ENCODE measurements at places on chromosomes 11 and 22. TPM values are rescaled to one million over a fixed set of nuclear protein-coding genes. Genes with fewer than 3 reads are reported as not detected.
A peak's percentile ranks its signal among the peaks of the same experiment; 100 is the strongest.

- no peak for DNase-seq
These were observed 8.2 kb upstream of the PRRG4 start for GRCh38 chr11:32821517-32821916.

The PARVG gene
- 23.3 TPM for total RNA-seq

DNA sequence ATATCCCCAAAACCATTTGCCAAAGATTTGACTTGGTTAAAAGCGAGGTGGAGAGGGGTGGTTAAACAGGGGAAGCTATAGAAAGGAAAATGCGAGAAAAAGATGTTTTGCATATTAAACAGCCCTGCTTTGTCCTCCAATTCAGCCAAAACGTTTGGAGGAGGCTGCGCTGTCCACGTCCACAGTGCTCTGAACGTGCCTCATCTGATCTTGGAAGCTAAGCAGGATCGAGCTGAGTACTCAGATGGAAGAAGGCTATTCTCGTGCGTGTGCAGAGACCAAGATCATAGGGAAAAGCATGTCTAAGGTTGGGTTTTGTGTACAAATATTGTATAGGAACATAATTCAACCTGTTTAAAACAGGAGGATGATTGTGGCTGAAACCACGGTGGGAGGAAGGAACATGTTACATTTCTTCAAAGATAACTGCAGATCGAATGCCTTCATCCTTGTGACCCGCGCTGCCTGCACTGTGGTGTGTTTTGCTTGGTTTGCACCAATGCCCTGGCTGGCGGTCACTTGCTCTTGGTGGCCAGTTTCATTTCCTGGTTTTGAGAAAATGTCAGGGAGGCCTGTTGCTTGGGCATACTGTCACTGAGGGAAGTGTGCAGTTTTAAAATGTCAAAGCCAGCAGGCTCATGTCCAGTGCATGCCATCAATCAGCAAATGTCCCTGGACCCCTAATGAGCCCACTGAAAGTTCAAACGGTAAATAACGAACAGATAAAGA, 40.4 kb downstream of the FLI1 start:
- peak; percentile 45 for DNase-seq

DNA sequence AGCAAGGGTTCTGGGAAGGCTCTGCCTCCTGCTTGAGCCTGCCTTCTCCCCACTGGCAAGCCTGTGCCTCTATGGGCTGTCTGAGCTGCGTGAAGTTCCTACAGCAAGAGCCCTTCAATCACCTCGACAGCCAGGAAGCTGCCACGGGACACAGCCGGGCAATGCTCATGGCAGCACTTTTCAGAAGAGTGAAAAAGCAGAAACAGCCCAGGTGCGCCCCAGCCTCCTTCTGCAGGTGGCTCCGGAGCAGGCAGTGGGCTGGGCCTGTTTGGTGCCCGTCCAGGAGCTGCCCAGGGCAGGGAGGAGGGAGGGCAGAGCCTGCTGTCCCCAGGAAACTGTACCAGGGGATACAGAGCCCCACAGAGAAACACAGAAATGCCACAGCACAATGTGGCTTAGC, 24.6 kb upstream of the COMT start:
- no peak for DNase-seq

GRCh38 chr11:8365216-8365941, 101.7 kb upstream of the LMO1 start:
- no peak for DNase-seq

The CD248 gene
- total RNA-seq = 34.7 TPM

The GAL3ST3 gene
- total RNA-seq = 0.78 TPM

DNA sequence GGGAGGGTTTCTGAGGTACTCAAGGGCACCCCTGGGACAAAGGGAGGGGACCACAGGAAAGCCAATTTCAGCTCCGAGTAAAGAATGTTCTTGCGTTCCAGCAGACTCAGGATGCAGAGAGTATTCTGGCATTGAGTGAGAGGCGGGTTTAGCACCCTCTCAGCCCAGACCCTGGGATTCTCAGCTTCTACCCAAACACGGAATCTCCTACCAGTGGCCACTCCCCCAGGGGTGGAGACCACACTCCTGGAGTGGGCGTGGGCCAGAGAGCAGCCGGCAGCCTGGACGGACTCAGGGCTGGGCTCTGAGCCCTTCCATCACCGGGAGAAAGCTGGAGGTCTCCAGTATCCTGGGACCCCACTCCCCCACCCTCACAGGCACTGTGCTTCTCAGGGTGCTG, 26.1 kb upstream of the TTLL12 start:
- DNase-seq = no peak

The TSGA10IP gene
- total RNA-seq = not detected

DNA sequence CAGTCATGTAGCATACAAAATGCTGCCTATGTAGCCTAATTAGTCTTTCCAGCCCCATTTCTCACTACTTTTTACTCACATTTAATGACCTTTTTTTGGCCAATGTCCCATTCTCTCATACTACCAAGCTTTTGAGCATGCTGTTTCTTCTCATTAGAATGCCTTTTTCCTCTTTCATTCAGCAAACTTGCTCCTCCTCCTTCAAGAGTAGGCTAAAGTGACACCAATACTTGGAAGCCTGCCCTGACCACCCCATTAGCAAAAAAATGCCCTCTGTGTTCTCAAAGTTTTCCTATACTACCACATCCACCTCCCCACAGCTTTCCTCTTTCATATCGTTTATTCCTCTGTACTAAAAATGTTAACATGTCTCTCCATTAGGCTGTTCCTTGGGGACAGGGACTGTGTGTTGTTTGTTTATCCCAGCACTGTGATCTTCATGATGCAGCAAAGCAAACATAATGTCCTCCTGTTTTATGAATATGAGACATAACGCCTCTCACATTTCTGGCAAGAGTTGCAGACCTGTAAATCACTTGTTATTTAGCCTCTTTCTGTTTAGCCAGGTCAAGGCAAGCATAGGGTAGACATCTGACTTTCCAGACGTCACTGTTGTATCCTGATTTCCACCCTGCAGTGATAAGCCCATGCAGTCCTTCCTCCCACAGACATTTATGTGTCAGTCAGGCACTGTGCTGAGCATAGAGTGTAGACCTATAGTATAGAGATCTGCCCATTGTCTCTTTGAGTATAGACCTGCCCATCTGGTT, 62.0 kb upstream of the UCP3 start:
- DNase-seq = no peak

DNA sequence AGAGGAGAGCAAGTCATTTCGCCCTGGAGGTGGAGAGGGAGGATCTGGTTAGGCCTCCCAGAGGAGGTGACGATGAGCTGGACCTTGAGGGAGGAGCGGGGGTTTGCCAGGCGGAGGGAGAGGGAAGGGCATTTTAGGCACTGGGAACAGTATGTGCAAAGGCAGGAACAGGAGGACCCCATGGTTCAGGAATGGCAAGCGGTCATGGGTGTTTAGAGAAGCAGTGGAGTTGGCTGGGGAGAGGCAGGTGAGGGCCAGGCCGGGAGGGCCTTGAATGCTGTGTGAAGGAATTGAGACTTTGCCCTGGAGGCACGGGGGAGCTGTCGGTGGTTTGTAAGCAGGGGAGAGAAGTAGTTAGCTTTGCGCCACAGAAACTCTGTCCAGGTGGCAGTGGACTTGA, 10.3 kb downstream of the PRDM11 start:
- no peak for DNase-seq

DNA sequence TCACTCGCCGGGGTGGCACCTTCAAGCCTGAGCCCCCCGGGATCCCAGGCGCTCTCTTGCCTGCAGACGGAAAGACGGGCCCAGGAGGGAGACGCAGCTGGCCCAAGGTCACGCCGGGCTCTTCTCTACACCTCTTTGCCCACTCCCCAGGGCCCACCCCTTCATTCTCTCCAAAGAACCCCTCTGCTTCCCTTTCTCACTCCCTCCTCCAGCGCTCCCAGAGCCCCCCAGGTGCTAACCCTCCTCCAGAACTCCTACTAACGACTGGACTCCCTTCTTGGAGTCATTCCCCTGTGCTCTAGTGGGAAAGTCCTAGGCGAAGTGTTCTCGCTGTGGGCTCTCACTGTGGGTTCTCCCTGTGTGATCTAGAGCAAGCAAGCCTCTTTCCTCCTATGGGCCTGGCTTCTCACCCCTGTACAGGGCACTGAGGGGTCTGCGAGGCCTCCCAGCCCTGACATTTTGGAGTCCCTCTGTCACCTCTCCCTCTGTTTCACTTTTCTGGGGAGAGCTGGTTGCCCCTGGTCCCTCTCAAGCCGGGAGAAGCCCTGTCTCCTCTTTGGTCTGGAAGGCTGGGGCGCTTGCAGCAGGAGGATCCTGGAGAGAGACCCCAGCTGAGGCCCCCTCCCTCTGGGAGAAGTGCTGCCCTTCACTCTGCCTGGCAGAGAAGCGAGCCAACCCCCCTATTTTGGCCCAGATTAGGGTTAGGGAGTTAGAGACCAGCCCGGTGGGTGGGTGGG, 858 bp downstream of the OAF start:
- DNase-seq = no peak

DNA sequence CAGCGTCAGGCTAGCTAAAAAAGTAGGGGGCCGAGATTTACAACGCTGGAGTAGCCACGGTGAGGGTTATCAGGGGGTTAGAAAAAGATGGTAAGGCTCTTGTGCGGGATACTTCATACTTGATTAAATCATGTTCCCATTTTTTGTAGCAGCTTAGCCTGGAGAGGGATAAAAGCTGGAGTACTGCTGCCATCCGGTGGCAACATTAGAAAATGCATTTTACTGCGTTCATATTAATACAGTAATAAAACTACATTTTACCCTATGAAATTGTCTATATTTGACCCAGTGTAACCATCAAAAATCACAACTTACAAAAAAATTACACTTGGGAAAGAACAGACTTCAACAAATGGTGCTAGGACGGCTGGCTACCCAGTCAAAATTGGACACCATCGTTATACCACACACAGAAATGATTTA, 17.3 kb downstream of the RPUSD4 start:
- DNase-seq = peak; percentile 33

DNA sequence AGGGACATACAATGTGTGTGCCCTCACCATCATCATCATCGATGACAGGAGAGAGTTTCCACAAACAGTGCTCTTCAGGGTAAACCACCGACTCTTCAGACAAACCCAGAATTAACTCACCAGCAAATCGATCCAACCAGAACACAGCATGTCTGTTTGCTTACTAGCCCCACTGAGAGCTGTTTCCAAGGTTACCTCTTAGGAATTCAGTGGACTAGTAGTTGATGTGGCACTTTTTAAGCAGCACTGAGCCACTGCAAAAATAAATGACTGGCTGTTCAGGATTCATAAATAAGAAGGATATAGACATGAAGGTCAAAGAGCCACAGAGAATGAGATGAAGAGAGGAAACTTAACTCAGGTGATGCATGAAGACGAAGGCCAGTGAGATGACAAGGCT, 83.1 kb downstream of the PARVA start:
- no peak for DNase-seq

DNA sequence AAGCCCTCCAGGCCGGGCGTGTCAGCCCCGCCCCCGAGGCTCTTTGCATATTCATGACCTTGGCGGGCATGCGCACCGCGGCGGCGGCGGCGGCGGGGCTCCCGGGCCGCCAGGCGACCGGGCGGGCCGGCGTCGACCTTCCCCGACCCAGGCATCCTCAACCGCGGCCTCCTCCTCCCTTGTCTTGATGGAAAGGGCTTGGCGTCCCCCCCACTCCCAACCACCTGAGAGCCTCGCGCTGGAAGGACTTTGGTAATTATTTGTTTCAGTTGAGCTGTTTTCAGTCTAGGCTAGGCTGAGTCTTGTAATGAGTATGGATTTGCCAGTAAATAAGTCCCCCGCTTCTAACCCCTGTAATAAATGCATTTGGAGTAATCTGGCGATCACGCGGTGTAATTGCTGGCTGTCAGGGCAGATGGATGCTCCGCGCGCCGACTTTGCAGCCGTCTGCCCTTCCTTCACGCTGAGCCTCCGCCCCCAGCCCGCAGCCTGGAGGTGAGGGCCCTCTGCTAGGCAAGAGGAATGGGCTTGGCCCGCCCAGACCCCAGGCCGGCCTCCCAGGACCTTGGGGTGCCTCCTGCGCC, 25.2 kb downstream of the FLRT1 start:
- no peak for DNase-seq

The B4GALNT4 gene
- 3.4 TPM for total RNA-seq

GRCh38 chr11:101323997-101324396, 194.4 kb upstream of the PGR start:
- DNase-seq = no peak

- peak; percentile 58 for DNase-seq
These were observed 153.9 kb downstream of the TEAD1 start for GRCh38 chr11:12827929-12828812.

GRCh38 chr11:26188554-26188953, 143.4 kb upstream of the ANO3 start:
- DNase-seq = no peak

The MPPED2 gene
- 5.6 TPM for total RNA-seq

The CUL5 gene
- 36.8 TPM for total RNA-seq

- DNase-seq = no peak
These were observed 15.4 kb upstream of the HYLS1 start for GRCh38 chr11:125872138-125872491.

The NLRP6 gene
- total RNA-seq = 0.69 TPM

- DNase-seq = no peak
These were observed 94.5 kb upstream of the TOP3B start for GRCh38 chr22:22076932-22077703.

The MMP12 gene
- 1.7 TPM for total RNA-seq

The GP1BB gene
- 5.4 TPM for total RNA-seq
